ENCODE measurements at places on chromosomes 5 and 9.

DNA sequence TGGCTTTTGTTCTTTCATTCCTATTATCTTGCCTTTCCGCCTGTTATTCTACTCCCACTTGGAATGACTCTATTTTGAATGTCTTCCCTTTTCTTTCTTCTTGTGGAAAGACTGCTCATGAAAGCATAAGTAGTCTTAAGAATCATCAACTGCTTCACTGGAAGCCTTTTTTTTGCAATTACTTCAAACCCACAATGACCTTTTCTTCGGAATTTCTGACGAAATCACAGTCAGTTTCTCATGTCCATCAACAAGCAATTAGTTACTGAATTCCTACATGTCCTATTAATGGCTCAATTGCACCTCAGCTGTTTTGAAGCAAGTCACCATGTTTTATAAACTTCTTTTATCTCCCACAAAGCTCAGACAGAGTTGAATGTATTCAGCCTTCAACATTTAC lies 196.2 kb downstream of the TARS1 start:
- DNase-seq = no peak

DNA sequence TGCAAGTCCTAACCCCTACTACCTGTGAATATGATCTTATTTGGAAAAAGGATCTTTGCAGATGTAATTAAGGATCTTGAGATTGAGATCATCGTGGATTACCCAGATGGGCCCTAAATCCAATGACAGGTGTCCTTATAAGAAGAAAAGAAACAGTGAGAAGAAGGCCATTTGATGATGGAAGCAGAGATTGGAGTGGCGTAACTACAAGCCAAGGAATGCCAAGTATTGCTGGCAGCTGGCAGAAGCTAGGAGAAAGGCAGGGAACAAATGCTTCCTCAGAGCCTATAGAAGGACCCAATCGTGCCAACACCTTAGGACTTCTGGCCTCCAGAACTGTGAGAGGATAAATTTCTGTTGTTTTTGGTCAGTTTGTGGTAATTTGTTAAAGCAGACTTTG lies 70.1 kb upstream of the PALM2AKAP2 start:
- no peak for DNase-seq

GRCh38 chr5:157559301-157559700 lies 16.3 kb downstream of the ADAM19 start:
- no peak for DNase-seq

- no peak for DNase-seq
These were observed 39.0 kb downstream of the GPR21 start for GRCh38 chr9:123072407-123072995.

DNA sequence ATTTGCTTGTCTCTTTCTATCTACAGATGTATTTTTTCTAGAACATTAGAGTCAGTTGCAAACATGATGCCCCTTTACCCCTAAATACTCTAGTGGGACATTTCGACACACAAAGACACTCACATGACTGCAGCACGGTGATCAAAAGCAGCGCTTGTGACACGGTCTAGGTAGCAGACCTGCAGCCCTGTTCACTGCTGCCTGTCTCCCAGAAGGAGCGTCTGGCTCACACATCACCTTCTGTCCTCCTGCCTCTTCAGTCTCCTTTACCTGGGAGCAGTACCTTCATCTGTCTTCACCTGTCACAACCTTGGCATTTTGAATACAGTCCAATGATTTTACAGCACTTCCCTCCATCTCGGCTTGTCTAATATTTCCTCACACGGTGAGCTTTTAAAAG lies 51.9 kb upstream of the SH3PXD2B start:
- no peak for DNase-seq

GRCh38 chr5:124819201-124819600 lies 72.8 kb upstream of the ZNF608 start:
- no peak for DNase-seq

DNA sequence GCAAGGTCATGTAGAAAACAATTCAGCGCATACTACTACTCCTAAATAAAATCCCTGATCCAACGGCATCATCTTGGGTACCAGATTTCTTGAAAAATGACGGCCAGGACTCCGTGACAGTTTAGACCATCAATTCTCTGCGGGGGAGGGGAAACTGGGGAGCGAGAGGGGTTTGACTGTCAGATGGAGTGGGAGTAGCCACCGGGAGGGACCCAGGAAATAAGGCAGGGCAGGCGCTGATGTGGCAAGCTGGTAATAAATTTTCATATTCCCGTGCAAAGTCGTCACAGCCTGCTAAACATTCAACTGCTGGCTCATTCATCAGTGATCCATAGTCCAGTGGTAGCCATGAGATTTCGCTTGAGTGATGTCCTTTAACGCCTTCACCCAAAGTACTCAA lies 457 bp upstream of the CDH18 start:
- DNase-seq = no peak

- peak; percentile 25 for DNase-seq
These were observed 470 bp downstream of the HBEGF start for GRCh38 chr5:140345919-140346347.

GRCh38 chr5:150075233-150075632 lies 11.1 kb downstream of the CSF1R start:
- no peak for DNase-seq

- no peak for DNase-seq
These were observed 226.4 kb downstream of the DCP2 start for GRCh38 chr5:113202746-113203716.

- DNase-seq = no peak
These were observed 12.6 kb downstream of the LMX1B start for GRCh38 chr9:126626127-126626925.

All from SW 1271 (cell line).